Esophagus squamous epithelium (tissue), 5 donors: ENCODE measurements at places on chromosomes 1 and 21.

GRCh38 chr21:41070284-41070683, 97.7 kb upstream of the BACE2 start:
- no peak for DNase-seq

GRCh38 chr1:2050461-2050792, 216 bp downstream of the PRKCZ start:
- no peak for DNase-seq

GRCh38 chr1:31562707-31563360, 13.5 kb upstream of the TINAGL1 start:
- no peak for DNase-seq

DNA sequence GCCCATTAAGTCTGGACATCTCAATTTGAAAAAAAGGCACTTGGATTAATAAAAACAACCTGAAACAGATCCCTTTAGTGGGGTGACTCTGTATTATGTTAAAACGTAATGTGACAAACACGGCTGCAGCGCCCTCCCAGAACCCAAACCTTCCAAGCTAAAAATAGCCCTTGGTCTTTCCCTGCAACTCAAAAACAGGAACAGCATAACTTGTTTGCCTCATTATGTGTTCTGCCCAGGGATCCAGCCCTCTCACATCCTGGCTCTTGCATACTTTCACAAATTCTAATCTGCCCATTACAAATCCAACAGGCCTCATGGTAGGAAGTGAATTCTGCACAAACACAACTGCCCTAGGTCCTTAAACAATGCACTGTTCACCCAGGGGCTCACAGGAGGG, 94.7 kb upstream of the GADD45A start:
- DNase-seq: no peak

GRCh38 chr1:236673289-236673919, 12.9 kb upstream of the ACTN2 start:
- DNase-seq: no peak

GRCh38 chr1:8182034-8182761, 135.7 kb upstream of the SLC45A1 start:
- no peak for DNase-seq

DNA sequence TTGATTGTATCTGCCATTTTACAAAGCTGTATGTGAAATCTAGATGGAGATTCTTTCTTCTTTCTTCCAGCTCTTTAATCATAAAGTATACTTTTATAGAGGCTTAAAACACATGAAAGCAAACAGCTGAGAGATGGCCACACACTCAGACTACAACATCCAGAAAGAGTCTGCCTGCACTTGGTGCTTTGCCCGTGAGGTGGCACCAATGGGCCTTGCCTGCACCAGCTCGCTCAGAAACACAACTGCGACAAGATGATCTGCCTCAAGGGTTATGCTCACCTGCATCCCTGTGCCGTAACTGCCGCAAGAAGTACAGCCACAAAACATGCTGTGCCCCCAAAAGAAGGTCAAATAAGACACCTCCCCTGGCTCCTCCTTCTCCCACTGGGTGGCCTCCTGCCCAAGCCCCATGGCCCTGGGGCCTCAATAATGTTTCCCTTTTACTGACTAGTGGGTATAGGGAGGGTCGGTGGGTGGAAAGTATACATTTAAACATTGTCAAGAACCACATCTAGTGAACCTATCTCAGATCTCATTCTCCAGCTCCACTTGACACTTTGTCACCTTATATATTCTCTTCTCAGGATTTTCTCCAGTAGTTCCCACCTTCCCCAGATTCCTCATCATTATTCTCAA, 66.7 kb upstream of the ANGPTL3 start:
- DNase-seq: no peak

GRCh38 chr1:92486251-92487077, at the start of gene GFI1:
GFI1 (minus strand) TSS chr1:92486925; CDS start chr1:92483487, 3,438 bp downstream.
- no peak for DNase-seq

GRCh38 chr1:208343226-208343625, 99.0 kb upstream of the PLXNA2 start:
- no peak for DNase-seq

DNA sequence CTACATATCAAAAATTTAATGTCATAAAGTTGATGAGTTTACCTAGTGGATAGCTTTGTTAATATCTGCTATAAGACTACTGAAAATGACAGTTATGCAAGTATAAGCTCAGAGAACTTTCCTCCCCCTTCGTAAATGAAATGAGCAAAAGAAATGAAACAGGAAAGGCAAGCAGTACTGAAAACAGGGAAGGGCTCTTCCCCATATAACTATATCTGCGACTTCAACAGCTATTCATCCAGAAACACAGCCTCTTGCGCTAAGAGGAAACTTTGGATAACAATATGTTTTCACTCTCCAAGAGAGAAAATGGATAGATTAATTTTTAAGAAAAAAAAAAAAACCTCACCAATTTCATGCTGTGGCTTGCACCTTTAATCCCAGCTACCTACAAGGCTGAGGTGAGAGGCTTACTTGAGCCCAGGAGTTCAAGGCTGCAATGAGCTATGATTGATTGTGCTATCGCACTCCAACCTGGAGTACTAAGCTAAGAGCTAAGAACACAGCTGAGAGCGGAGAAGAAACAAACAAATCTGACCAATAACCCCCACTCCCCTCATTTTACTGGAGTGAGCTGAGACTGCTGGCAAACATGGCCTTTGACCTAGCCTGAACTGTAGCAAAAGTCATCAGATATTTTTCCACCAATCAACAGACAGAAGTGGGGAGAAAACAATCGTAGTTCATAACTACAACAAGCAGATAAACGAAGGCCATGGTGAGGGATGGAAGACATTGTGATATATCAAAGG, 29.0 kb downstream of the METTL18 start:
- DNase-seq: no peak

DNA sequence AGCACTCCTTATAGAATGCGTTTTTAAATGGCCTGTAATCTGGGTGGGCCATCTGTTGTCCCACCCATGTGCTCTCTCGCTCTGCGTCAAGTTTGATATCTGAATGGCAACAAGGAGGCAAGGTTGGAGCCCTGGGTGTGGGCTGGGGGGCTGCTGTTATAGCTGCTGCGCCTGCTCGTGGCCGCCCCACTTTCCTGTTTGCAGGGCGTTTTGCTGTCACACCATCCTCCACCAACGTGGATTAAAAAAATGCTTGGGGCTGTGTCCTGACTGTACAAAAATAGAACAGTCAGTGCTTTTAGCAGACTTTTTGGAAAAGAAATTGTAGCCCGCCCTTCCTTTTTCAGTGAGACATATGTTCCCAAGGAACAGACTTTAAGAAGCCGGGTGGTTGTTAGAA, 25.4 kb downstream of the UMODL1 start:
- DNase-seq: no peak

- DNase-seq: no peak
These were observed 35.7 kb upstream of the MTR start for GRCh38 chr1:236759252-236759859.

DNA sequence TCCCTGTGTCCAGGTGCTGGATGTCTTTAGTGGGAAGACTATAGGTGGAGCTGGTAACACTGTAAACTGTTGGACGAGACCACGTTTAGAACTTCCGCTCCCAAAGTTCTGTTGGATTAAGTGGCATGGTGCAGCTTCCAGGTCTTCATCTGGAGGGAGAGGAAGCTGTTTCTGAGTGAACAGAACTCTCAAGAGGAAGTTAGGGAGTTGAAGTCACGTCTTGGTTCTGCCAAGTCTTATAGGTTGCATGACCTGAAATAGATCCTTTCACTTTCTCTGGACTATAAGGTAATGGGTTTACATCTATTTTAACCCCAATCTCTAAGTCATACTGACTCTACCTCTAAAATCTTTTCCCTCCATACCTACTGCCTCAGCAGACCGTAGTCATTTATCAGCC, 97.4 kb upstream of the TNR start:
- no peak for DNase-seq

DNA sequence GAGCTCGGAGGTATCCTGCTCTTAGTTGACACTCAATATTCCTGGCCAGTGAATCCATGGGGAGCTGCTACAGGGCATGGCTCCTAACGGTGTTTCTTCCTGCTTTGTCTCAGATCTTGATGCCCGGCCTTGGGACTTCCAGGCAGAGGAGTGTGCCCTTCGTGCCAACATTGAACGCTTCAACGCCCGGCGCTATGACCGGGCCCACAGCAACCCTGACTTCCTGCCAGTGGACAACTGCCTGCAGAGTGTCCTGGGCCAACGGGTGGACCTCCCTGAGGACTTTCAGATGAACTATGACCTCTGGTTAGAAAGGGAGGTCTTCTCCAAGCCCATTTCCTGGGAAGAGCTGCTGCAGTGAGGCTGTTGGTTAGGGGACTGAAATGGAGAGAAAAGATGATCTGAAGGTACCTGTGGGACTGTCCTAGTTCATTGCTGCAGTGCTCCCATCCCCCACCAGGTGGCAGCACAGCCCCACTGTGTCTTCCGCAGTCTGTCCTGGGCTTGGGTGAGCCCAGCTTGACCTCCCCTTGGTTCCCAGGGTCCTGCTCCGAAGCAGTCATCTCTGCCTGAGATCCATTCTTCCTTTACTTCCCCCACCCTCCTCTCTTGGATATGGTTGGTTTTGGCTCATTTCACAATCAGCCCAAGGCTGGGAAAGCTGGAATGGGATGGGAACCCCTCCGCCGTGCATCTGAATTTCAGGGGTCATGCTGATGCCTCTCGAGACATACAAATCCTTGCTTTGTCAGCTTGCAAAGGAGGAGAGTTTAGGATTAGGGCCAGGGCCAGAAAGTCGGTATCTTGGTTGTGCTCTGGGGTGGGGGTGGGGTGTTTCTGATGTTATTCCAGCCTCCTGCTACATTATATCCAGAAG, 16.7 kb downstream of the ALX3 start:
- no peak for DNase-seq

- DNase-seq: no peak
These were observed 20.5 kb downstream of the PLA2G4A start for GRCh38 chr1:186849271-186849671.

DNA sequence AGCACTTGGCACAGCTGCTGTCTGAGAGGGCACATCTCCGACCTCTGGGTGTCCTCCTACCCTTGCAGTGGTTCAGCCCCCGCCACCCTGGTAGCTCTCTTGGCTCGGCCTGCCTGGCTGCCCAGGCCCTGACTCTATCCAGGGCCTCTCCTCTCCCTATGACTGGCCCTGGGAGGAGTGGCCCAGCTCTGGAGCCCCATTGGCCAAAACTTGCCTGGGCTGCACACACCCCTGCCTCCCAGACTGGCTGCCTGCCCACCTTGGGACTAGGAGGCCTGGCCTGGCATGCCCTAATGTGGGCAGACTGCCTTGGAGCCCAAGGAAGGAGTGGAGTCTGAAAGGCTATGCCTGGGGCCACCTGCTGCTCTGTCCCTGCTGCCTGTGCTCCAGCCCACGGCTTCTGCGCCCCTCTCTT, 33.6 kb downstream of the ACOT11 start:
- DNase-seq: peak; percentile 22

GRCh38 chr21:41317458-41317857, 857 bp downstream of the FAM3B start:
- no peak for DNase-seq

DNA sequence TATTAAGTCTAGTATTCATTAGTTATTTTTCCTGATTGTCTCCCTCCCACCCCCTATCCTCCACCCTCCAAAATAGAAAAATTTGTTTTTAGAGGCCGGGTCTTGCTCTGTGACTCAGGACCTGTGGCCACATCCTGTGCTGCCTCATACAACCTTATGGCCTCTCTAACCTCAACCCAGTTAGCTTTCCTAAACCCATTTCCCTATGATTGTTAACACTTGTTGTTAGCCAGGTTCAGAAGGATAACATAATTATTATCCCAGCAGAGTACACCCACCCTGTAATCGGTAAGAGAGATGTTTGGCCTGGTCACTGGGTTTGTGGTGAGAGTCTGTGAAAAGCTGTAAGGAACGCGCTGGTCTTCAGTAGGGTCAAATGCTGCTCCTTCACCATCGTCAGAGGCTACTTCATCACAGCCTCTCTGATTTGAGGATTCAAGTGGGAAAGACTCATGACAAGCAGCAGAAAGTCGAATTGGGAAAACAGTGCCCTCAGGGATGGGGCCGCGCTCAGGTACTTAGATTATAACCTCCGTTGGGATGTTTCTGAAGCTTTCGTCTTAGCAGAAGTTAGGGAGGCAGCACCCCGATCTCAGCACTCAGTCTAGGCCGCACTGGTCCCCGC, 35.9 kb upstream of the HMGN1 start:
- DNase-seq: no peak

DNA sequence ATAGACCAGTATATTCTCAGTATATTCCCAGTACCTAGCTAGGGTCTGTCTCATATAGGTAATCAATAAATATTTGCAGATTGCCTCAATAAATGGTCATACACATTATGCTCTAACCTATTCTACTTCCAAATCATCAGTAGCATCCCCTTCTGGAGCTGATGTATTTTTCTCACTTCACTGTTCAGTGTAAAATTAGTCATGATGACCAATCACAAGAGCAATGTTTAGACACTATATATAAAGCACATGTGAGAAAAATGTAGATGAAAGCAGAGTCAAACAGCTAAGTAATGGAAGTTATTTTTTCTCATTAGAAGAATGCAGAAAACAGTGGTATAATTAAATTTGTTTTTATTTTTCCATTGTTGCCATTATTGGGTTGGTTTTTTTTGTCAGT, 34.7 kb downstream of the EPRS1 start:
- DNase-seq: no peak

- DNase-seq: no peak
These were observed 94.8 kb upstream of the SGIP1 start for GRCh38 chr1:66439031-66439740.

- no peak for DNase-seq
These were observed 4.3 kb downstream of the TCHH start for GRCh38 chr1:152110860-152111514.

DNA sequence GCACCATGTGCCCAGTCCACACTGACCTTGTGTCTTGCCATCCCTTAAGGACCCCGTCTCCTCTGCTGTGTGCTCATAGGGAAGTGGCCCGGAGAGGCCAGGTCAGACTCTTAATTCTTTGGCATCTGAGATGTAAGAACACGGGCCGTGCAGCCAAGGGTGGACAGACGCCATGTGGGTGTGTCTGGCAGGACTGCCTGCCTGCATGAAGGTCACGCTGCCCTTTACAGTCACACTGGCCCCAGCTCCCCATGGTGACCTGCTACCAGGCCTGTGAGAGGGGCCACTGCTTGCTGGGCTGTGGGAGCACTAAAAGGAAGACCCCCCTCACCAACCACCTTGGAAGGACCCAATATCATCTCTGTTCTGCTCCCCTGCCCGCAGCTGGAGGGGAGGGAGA, 17.7 kb downstream of the DHRS3 start:
- DNase-seq: no peak

GRCh38 chr1:114551400-114551799, 30.0 kb downstream of the BCAS2 start:
- no peak for DNase-seq

GRCh38 chr1:7616953-7617352, 154.1 kb upstream of the VAMP3 start:
- DNase-seq: no peak

DNA sequence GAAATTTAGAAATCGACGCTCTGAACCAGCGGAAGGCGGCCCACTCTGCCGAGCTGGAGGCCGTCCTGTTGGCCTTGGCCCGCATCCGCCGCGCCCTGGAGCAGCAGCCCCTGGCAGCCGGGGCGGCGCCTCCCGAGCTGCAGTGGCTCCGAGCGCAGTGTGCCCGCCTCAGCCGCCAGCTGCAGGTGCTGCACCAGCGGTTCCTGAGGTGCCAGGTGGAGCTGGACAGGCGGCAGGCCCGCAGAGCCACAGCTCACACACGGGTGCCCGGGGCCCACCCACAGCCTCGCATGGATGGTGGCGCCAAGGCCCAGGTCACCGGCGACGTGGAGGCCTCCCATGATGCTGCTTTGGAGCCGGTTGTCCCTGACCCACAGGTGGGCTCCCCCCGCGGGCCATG, 47.0 kb upstream of the DIP2A start:
- DNase-seq: no peak

GRCh38 chr1:69686367-69686984, 118.8 kb downstream of the LRRC7 start:
- DNase-seq: no peak
